ENCODE measurements at places on chromosomes 4 and X.

DNA sequence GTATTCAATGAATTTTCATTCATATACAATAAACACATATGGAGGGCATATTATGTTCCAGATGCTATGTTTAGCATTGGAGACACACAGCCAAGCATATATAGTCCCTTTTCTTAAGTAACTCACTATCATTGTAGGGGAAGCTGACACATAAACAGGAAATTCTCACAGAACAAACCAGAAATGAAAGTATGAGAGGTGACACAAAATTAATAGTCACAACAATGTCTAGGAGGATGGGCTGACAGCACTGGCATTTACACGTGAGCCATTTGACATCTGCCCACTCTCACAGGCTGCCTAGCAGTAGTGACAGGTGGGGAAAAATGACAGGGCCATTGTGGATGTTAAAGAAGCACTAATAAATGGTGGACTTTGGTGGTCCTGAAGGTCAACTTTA, 2.6 kb upstream of the CNOT6L start:
- DNase-seq: no peak

- DNase-seq: no peak
Measured at GRCh38 chr4:154472858-154473257, 18.7 kb downstream of the DCHS2 start.

DNA sequence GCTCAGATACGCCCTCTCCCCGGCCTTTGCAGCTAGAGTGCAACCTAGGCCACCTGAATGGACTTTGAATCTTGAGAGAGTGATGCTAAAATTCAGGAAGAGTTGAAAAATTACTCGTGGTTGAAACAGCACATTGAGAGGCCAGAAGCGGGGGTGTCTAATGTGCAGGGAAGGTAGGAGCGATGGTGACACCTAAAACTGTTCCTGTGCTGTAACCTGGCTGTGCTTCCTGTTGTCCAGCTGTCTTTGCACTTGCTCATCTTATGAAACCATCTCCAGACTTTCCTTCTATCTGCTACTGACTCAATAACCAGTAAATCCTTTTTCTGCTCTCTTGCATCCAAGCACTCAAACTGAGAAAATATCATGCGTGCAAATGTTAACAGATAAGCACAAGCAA, 106.4 kb upstream of the RPS6KA3 start:
- DNase-seq: no peak

- no peak for DNase-seq
Measured at GRCh38 chrX:3440981-3441380, 94.5 kb upstream of the MXRA5 start.

Measured in cerebellar nuclear complex (tissue), 1 donor.